Fibroblast of skin of left biceps (primary cell): ENCODE measurements at places on chromosomes 3 and 15.

DNA sequence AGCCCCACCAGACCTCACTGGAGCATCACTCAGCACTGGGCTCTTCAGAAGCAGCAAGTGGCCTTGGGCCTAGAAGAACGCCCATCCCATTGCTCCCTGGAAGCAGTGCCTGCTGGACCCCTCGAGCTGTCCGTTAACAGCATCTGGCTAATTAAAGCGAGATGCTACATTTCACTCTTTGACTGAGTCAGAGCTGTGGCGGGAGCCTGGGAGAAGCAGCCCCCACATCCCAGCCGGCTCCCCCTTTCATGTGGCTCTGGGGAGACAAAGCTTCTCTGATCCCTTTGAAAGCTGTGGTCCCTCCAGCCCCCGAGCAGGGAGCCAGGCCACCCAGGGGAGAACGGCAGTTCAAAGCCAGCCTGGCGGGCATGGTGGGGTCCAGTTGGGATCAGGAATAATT, 103.7 kb downstream of the MEGF11 start:
- no peak for DNase-seq

GRCh38 chr15:52144656-52145178, 32.1 kb upstream of the BCL2L10 start:
- no peak for DNase-seq

DNA sequence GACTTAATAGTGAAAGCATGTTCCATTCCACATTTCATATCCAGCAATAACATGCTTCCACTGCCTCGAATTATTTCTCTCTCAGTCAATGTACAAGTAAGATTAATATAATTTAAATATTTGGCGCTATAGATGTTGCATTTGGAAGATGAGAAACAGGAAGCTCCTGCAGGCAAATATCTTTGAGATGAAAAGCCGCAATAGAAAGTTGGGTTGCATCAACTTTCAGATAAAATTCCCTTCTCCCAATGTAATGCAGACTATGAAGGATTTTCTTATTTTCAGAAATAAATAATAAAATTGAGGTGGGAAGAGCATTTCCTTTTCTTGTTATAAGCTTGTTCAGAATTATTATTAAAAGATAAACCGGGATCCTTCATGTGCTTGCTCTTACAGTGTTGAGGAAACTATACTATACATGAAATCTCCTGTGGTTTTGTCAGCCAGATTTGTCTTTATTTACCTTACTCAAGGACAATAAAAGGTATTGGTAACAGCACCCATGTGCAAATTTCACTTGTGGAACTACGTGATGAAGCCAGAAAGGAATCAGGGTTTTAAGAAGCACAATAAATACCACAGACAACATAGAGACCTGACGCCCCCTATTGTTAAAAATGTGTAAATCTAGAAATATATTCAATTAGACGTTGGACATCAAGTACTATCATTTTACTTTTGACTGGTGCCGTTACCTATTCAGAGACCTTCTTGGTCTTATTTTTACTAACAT, 307.0 kb downstream of the ARPP21 start:
- no peak for DNase-seq

DNA sequence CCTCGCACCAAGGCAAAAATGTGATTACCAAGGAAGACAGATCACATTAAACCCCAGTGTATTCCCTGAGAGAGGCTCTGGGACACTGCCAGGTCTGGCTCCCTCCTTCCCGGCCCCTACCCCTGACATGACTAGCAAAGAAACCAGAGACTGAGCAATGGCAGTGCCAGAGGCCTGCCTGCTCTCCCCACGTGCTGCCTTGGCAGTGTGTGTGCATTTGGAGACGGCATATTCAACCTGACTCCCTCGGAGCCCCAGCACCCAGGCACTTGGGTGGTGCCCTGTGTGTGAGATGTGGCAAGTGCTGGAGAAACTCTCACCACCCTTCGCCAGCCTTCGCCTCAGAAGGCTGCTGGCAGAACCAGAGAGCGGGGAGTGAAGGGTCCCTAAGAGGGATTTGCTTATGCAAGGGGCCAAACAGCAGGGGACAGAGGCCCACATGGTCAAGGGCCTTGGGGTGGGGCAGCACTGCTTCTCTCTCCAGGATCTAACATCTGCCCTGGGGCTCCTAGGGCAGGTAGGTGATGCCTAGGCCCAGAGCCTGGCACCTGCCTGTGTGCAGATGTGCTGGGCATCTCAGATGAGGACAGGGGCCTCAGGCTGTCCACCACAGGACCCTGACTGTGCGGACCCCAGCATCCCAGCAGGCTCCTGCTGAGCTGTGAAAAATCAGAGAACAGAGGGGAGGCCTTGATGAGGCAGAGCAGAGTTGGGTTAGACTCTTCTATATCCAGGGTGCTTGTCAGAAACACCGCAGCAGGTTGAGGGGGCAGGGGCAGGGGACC, 23.6 kb upstream of the PLXNA1 start:
- no peak for DNase-seq

DNA sequence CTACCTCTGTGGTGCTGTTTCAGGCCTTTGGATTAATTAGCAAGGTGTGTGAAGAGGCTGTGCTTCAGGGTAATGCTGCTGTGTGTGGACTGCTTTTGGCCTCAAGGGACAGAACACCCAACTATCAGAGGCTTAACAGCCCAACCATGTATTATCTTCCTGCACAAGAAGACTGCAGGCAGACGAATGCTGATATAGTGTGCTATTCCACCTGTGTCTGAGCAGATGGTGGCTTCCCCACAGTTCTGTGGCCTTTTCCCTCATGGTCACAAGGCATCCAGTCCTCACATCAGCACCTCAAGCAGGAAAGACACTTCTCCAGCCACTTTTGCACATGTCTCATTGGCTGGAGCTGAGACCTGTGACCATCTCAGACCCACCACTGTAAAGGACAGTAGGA, 76.6 kb downstream of the CHCHD6 start:
- no peak for DNase-seq

- DNase-seq, result no peak
These were observed 265.1 kb downstream of the CTNNB1 start for GRCh38 chr3:41464401-41464800.

DNA sequence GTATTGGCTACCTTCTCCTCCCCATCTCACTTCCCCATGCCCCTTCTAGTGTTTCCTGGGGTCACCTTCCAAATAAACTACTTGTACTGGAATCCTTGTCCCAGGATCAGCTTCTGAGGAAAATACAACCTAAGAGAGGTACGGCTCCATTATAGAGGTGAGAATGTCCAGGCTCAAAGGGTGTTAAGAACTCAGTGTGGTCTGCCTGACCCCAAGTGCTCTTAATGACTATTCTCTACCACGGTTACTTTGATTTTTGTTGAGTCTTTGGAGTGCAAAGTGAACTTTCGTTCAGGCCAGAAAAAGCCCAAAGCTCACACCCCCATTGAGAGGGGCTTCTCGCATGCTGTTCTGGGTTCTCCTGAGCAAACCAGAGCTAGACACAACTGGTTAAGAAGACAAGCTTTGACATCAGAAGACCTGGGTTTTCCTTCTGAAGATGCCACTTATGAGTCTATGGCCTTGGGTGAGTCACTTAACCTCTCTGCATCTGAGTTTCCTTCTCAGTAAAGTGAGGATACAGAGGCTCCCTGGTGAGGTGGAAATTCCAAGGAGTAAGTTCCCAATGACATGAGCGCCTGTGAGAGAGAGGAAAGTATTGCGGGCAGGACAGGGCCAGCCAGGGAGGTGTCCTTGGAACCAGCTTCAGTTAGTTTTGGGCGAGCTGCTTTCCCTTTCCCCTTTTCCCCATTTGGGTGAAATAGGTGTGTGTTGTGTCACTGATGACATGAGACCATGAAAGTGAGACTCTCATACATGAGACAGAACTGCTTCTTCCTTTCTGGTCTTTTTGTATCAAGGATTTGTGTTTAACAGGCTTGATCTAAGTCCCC, 475.0 kb upstream of the PROK2 start:
- DNase-seq, result no peak

DNA sequence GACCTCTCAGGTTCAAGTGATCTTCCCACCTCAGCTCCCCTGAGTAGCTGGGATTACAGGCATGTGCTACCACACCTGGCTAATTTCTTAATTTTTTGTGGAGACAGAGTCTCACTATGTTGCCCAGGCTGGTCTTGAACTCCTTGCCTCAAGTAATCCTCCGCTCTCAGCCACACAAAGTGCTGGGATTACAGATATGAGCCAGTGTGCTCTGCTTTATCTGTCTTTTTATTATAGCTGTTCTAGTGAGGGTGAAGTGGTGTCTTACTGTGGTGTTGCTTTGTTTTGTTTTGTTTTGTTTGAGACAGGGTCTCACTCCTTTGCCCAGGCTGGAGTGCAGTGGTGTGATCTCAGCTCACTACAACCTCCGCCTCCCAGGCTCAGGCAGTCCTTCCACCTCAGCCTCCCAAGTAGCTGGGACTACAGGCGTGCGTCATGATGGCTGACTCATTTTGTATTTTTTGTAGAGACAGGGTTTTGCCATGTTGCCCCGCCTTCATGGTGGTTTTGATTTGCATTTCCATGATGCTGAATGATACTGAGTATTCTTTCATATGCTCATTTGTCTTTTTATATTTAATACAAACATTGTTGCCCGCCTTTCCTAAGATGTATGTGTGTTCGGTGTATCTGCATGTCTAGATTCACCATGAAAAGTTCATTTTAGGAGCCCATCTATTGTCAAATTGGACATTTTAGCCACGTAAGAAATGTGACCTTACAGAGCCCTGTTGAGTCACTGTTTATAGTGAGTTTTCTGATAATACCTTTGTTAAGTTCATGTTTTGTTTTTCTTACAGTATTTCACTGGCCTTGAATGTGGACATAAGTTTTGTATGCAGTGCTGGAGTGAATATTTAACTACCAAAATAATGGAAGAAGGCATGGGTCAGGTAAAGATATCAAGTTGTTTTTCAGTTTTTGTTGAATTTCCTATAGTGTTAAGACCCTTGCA, 80.6 kb downstream of the ARIH1 start:
- no peak for DNase-seq

DNA sequence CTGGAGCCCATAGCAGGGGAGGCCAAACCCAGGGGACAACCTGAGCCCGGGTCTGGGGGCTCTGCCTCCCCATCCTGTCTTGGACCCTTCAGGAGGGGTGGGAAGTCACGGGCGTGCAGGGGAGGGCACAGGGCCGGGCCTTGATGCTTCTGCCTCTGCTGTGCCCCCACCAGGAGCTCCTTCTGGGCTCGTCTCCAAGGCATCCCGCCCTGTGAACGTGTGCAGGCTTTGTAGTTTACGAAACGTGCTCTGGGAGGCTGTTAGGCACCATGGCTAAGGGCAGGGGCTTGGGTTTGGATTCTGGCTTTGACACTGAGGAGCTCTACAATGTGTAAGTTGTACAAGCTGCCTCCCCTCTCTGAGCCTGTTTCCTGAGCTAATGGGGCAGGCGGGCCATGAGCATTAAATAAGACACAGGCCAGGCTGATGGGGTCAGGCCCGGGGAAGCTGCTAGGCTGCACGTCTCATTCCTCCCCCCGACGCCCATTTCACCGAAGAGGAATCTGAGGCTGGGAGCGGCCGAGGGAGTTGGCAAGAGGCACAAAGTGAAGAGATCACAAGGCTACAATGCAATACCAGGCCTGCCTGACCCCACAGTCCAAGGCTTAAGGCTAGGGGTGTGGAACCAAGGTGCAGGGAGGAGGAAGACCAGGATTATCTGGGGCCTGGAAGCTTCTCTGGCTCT, 19.6 kb downstream of the PLXND1 start:
- no peak for DNase-seq

DNA sequence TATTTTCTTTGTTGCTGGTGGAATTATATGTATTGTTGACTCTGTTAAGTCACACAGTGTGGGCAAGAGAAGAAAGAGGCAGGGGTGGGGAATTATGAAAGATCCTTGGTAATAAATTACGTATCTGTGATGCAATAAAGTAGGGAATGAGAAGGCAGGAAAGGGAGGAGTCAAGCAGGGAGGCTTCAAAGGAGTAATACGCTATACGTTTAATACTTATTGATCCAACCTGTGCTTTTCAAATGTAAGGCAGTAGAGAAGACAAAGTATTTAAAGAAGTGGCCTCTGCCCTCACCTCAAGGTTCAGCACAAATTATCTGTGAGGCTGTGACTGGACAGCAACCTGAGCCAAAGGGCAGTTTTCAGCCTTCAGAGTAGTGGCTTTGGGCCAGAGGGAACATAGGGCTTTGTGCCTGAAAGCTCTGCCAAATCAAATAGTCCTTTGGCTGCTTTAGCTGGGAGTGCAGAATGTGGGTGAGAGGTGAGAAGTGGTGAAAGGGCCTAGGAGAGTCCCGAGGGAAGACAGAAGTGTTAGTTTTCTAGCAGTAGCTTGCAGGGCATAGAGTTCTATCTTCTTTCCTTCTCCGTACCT, 1.2 kb upstream of the PLIN1 start:
- DNase-seq, result no peak

- no peak for DNase-seq
These were observed 491.0 kb downstream of the ROBO2 start for GRCh38 chr3:77530870-77531269.

GRCh38 chr15:27660676-27661075, 438.4 kb downstream of the OCA2 start:
- DNase-seq, result no peak

GRCh38 chr15:41276831-41277230, 45.8 kb downstream of the CHP1 start:
- DNase-seq, result no peak

DNA sequence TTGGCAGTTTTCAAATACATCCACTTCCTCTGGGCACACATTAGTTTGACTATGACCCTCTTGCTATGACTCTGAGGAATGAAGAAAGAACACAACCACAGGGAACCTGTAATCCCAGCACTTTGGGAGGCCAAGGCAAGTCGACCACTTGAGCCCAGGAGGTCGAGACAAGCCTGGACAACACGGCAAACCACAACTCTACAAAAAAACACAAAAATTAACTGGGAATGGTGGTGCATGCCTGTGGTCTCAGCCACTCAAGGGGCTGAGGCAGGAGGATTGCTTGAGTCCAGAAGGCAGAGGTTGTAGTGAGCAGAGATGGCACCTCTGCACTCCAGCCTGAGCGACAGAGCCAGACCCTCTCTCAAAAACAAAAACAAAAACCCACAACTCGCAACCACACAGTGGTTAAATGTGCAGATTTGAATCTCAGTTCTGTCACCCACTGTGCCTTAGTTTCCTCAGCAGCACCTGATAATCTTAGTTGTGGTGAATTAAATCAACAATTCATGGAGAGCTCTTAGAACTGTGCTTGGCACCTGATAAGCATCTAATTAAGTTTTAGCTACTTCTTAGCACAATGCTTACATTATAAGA, 65.7 kb downstream of the MYLK start:
- no peak for DNase-seq

GRCh38 chr3:71476950-71477349, 106.6 kb downstream of the FOXP1 start:
- no peak for DNase-seq

- no peak for DNase-seq
These were observed 974.4 kb upstream of the ALCAM start for GRCh38 chr3:104392327-104392726.

- no peak for DNase-seq
These were observed 63.2 kb downstream of the PDZRN3 start for GRCh38 chr3:73561494-73561893.

- DNase-seq, result no peak
These were observed 24.7 kb downstream of the ZBBX start for GRCh38 chr3:167355446-167355845.

DNA sequence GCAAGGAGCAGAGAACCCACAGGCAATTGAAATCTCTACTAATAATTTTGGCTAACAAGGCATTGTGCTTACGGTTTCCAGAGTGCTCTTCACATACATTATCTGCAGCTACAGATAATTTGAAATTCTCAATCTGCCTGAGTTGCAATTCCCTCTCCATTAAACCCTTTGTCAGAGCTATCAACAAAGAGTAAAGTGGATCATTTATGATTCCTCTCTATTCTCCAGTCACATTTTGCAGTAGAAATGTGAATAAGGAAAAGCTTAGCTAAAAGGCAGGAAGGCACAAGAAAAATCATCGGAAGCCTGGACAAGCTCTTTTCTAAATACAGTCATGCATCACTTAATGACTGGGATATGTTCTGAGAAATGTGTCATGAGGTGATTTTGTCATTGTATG, 49.6 kb downstream of the FAM98B start:
- no peak for DNase-seq
